ENCODE measurements at places on chromosomes 6 and 20.

DNA sequence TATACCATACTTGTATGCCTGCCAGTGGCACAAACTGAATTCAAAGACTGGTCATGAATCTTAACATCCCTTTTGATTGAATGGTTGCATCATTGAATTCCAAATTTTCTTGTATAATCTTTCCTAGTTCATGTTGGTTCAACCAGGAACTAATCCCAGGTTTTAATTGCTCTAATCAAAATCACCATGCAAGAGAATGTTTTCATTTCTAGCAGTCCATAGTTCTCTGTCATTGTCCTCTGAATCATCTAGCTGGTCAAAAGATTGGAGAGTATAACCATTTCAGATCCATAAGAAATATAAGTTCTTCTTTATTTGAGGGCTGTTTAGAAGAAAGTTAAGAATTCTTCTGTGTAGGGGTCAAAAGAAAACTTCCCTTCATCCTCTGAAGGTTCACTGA is 57.2 kb downstream of the ZNF292 start:
- DNase-seq = no peak

- no peak for DNase-seq
Observed at GRCh38 chr20:15945289-15945688, 628.0 kb downstream of the KIF16B start.

- DNase-seq = no peak
Observed at GRCh38 chr20:31494131-31494530, 19.0 kb downstream of the REM1 start.

GRCh38 chr20:36461600-36462439 is 79.5 kb upstream of the MYL9 start:
- DNase-seq = peak; percentile 72

GRCh38 chr6:10418361-10418861 is 3.5 kb upstream of the TFAP2A start:
- DNase-seq = no peak

- no peak for DNase-seq
Observed at GRCh38 chr20:37911261-37911660, 8.3 kb downstream of the VSTM2L start.

- no peak for DNase-seq
Observed at GRCh38 chr6:69895396-69895795, 29.0 kb downstream of the COL19A1 start.

GRCh38 chr6:30749554-30750378 is 5.4 kb upstream of the IER3 start:
- peak; percentile 86 for DNase-seq

DNA sequence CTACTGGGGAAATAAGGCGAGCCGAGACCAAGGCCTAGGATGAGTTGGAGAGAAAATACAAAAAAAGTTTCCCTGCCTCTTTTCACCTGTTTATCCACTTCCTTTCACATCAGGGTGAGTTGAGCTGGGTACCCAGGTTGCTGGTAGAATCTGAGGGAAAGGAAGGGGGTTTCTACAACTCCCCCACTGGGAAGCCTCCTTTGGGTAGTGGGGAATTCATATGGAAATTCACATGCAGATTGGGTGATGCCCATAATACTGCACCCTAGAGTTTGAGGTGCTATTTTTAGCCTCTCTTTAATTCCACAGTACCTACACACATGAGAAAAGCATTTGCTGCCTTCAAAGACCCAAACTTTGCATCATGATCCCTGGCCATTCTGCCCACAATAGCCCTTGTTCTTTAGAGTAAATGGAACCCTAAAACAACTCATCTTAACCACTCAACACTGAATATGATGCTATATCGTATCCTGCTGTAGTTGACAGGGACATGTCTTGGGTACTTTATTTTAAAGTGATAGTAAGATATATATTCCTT is 2.7 kb downstream of the OSTM1 start:
- no peak for DNase-seq

GRCh38 chr6:27669295-27669623 is 196.4 kb upstream of the ZNF184 start:
- no peak for DNase-seq

DNA sequence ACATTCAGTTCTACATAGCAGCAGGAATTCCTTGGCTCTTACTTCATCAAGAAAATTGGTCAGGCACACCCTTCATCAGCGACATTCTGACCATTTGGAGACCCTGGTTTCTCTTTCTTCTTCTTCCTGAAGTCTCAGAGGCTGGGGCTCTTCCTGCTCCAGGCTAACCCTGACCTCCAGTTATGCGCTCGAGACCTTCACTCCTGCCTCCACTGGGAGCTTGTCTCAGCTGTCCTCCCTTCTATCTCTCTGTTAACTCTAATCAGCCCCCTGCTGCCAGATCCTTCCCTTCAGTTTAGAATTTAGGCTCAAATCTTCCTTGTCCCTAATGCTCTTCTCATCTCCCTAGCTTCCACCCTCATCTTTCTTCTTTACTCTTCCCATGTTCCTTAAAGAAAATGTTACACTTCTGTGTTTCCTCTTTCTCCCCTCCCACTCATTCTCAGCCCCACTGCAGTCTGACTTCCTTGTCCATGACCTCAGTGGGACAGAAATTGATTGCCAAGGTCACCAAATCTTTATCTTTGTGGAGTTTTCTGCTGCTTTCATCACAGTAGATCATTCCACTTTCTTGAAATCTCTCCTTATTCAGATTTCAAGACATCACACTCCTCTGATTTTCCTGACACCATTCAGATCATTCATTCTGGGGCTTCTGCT is 8.4 kb upstream of the HLA-DOA start:
- no peak for DNase-seq

- no peak for DNase-seq
Observed at GRCh38 chr6:7594579-7595125, 4.7 kb downstream of the SNRNP48 start.

Measured in left colon (tissue), 2 donors.